ENCODE measurements at places on chromosomes 7 and 10.

DNA sequence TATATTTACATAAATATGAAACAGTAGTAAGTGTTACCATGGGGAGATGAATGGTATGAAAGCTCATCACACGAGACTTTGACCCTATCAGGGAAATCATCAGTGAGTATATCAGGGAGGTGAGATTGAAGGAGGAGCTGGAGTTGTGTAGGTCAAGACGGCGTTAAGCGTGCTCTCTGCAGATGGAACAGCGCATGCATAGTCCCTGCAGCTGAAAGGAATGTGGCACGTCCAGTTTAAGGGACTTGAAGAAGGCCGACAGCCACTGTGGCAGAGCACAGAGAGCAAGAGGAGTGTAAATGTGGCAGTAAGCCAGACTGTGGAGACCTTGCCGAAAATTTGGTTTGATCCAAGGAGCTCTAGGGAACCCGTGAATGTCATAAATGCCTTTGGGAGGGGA is 38.9 kb downstream of the POU6F2 start:
- no peak for DNase-seq

DNA sequence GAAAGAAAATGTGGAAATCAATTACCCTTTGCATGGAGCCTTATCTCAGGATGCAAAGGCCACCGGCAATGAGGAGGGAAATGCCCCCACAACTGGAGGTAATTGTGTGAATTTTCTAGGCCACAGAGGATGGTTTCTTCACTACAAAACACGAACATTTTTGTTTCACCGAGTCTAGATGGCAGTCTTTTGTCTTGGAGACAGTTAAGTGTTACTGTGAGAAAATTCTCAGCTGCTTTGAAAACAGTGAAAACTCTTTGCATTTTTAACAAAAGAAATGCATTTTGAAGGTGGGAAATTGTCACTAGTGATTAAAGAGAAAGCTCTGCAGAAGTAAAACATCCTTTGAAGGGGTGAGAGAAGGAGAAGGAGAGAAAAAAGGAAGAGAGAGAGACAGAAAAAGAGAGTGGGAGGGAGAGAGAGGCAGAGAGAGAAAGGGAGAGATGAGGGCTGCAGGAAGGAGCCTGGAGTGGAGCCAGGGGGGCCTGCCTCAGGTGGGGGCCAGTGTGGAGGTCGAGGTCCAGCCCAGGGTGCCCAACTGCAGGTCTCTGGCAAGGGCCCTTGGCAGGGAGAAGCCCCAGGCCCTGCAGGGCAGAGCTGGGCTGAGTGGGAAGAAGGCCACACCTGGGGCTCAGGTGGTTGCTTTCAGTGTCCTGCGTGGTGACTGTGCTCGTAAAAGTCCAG is 261.4 kb downstream of the ADARB2 start:
- no peak for DNase-seq

GRCh38 chr7:103094102-103094501 is 19.2 kb downstream of the ARMC10 start:
- no peak for DNase-seq

DNA sequence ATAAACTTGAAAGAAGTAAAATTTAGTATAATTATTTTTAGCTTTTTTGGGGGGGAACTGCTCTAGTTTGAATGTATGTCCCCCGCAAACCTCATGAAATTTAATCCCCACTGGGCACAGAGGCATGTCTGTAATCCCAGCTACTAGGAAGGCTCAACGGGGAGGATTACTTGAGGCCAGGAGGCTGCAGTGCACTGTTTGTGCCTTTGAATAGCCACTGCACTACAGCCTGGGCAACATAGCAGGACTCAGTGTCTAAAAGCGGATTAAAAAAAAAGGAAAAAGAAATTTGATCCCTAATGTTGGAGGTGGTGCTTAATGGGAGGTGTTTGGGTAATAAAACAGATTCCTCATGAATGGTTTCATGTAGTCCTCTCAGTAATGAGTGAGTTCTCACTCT is 43.1 kb upstream of the PHF14 start:
- DNase-seq: no peak

DNA sequence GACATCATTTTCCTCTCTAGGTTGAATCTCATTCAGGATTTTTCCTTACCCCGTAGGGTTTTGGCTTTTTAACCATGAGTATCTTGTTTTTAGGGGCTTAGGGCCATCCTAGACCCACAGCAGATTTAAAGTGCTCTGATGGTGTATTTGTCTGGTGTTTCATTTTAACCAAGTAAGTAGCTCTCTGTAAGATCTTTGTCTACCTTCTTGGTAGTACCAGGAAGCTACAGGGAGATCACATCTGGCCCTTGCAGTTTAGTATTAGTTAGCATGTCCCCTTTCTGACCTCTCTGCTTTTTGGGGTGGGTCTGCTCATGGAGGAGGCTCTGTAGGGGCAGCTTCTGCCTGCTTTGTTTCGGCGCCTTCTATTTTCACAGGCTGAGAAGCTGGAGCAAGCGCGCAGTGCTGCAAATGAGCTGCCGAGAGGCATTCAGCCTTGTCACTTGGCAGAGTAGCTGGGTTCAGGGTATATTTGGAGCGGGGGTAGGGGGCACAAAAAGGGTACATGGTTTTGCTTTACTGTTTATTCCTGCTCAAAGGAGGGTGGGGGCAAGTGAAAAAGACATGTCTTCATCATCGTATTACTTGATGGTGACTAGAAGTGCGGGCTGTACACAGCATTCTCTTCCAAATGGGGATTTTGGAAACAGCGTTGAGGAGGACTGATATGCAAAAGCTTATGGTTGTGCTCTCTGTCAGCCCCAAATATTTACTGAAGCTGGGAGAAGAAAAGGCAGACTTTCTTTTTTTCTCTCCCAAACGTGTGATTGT is 146.3 kb downstream of the CELF2 start:
- peak; percentile 45 for DNase-seq

DNA sequence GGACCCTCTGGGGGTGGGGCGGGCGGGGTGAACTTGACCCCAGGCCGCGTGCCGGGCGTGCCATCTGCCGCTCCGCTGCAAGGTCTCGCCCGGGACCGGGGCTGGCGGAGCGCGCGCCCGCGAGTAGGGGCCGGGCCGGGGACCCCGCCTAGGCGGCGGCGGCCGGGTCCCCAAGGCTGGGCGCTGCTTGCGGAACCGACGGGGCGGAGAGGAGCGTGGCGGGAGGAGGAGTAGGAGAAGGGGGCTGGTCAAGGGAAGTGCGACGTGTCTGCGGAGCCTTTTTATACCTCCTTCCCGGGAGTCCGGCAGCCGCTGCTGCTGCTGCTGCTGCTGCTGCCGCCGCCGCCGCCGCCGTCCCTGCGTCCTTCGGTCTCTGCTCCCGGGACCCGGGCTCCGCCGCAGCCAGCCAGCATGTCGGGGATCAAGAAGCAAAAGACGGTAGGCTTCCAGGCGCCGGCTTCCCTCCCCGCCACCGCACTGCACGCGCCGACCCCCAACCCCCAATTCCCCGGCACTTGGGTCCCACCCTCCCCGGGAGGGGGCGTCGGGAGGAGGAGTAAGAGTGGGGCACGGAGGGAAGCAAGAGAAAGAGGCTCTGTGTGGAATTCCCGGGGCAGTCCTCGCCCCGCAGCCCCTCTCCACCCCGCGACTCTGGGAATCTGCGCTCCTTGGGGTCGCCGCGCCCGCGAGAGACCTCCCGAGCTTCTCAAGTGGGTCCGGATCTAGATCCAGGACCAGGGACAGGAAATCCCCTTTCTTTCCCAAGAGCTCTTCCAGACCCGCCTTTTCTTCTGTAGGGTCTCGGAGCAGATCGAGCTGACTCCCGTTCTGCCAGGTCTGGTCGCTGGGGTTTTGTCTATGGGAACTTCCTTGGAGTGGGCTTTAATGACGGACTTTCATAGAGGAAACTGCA is at the start of gene PAPSS2:
TSS of gene PAPSS2 (plus strand) at position 308 of the 913 bp plus-strand sequence. CDS start at position 412, 104 bp downstream.
- DNase-seq: peak; percentile 41

- DNase-seq: no peak
These were observed 230.9 kb downstream of the BICC1 start for GRCh38 chr10:58743466-58744115.

- DNase-seq: no peak
These were observed 3.8 kb downstream of the TRPV6 start for GRCh38 chr7:142881586-142882337.

DNA sequence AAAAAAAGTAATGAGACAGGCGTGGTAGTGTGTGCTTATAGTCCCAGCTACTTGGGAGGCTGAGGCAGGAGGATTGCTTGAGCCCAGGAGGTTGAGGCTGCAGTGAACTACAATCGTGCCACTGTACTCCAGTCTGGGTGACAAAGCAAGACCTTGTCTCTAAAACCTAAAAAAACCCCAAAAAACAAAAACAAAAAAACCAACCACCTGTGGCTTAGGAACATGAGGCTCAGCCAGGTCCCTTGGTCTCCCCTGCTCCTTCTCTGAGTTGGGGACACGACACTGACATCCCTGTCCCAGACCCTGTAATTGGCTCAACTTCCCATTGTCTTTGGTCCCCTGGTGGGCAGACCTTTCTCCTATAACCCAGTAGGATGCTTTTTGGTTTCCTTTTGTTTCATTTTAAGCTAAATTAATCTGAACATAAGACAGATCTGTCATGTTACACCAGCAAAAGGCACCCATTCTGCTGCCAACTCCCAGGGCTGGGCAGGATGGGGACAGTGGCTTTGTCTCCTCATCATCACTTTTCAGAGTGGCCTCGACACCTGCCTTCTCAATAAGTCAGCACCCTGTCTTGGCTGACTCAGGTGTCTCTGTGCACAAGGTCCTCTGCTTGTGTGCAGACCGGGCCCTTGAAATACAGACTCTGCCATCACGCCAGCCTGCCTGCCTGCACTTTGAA is 74.4 kb downstream of the MYL10 start:
- DNase-seq: no peak

GRCh38 chr10:21934307-21934706 is 69.2 kb downstream of the DNAJC1 start:
- DNase-seq: no peak

- no peak for DNase-seq
These were observed 48.4 kb downstream of the MDFIC start for GRCh38 chr7:114970308-114970707.

DNA sequence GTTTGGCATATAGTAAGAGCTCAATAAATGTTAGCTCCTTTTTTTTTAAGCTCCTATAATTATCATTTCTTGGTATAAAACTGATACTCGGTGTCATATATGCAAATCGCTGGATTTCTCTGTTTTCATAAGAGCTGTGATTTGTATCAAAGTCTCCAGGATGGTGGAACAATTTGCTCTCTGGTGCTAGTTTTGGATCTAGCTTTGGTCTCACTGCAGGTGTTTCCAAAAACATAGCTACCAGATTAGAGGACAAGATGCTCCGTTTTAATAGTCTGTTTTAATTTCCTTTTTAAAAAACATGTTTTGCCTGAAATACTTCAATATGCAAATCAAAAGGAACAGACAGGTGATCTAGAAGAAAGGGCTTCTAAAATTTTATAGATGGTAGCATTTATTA is 25.3 kb downstream of the ADAM22 start:
- DNase-seq: no peak

GRCh38 chr10:29771376-29771775 is 136.6 kb upstream of the SVIL start:
- no peak for DNase-seq

DNA sequence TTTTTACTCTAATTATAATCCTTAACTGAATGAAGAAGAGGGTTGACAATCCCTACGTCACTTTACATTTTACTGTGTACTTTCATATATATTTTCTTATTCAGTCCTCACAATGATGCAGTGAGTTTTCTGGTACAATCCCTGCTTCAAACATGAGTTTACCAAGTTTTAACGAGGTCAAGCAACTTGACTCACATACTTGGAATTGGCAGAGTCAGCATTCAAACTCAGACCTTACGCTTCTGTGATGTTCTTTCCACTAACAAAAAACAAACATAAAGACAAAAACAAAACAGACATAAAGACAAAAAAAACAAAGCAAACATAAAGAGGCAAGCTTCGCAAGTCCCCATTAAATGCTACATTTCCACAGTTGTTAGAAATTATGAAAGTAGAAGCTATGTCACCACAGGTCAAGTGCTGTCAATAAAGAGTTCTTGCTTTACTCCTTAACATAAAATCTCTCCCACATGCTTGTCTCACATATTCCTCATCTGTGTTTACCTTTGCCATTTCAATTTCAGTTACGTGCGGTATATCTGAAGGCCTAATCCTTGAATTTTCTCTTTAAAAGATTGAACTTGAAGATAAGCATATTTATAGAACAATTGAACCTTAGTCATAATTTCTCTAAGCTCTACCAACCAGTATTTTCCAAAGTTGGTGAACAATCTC is 217.3 kb downstream of the CELF2 start:
- no peak for DNase-seq

DNA sequence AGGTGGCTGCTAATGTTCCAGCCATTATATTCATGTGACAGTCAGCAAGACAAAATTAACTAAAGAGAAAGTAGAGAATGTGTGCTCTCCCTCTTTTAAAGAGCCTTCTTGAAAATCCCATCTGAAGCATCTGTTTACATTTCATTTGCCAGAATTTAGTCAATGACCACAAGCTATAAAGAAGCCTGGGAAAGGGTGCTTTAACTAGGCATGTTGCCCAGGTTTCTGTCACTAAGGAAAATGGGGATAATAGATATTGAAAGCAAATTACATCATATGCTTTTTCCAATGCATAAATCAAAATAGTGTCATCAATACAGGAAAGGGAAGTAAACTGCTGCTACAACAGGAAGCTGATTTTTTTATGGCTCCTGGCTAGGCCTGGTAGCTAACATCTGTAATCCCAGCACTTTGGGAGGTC is 67.7 kb downstream of the ELAPOR2 start:
- no peak for DNase-seq

- DNase-seq: no peak
These were observed 34.9 kb upstream of the SH2B2 start for GRCh38 chr7:102251531-102252365.

- no peak for DNase-seq
These were observed 2.7 kb downstream of the EVX1 start for GRCh38 chr7:27245124-27245797.

- peak; percentile 94 for DNase-seq
These were observed 84.6 kb upstream of the PDGFA start for GRCh38 chr7:604001-604883.

DNA sequence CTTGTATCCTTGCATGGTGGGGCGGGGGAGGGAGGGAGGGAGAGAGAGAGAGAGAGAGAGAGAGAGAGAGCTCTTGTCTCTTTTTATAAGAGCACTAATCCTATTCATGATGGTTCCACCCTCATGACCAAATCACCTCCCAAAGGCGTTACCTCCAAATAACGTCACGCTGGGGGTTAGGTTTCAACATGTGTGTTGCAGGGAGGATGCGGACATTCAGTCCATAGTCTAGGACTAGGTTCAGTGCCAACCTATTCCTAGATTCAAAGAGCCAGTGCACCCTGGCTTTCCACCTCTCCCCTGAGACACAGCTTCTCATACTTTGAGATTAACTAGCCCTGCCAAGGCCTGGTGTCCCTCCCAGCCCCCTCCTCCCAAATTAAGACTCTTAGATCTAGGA is 123.0 kb downstream of the GRK5 start:
- DNase-seq: no peak

- DNase-seq: no peak
These were observed 1.0 kb downstream of the NPM3 start for GRCh38 chr10:101781984-101782810.

DNA sequence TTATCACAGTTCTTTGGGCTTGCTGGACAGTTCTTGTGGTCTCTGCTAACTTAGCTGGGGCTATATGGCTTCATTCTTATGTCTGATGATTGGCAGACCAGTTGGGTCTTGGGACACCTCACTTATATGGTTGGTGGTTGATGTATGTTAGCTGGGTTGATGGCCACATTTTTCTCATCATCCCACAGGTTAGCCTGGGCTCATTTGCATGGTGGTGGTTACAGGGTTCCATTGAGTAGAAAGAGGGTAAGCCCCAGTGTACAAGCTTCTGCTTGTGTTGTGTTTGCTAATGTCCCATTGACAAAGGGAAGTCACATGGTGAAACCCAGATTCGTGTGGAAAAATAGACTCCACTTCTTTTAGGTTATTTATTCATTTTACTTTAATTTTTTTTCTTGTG is 40.6 kb downstream of the TMEM60 start:
- DNase-seq: peak; percentile 16

GRCh38 chr10:35942057-35942456 is 300.0 kb upstream of the FZD8 start:
- no peak for DNase-seq

All from stimulated activated naive CD8-positive, alpha-beta T cell treated with anti-CD3 and anti-CD28 coated beads, Interleukin-15, Interleukin-2, amounts not matched to agents 100 U/mL and 50 U/mL, for 24 hours (primary cell).